ENCODE measurements at places on chromosomes 5 and 9.

DNA sequence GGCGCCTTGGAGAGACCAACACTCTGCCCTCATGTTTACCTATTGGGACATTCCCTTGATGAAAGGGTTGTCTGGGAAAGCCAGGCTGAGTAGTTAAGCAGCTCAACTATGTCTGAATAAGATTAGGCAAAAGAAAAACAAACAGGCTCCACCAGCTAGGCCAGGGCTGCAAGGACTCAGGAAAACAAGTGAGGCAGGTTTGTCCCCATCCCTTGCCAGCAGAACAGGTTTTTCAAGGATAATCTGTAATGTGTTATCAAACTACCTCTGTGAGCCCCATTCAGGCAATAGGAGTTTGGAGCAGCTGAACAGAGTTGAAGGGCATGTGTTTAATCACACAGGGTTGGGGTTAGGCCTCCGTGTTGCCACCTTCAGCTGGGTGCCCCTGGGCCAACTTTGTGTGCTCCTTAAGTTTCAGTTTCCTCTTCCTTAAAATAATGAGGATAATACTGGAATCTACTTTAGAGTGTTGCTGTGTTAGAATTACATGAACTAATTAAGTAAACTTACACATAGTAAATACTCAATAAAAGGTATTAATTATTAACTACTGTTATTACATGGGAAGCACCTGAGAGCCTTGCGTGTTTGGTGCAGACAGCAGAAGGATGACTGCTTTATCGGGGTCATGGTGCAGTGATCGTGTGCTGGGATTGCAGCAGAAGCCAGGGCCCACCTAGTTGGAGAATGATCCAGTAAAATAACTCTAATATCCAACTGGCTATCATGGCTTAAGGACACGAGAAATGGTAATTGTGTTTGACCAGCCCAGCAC is 72.1 kb upstream of the ATP10B start:
- DNase-seq: no peak

DNA sequence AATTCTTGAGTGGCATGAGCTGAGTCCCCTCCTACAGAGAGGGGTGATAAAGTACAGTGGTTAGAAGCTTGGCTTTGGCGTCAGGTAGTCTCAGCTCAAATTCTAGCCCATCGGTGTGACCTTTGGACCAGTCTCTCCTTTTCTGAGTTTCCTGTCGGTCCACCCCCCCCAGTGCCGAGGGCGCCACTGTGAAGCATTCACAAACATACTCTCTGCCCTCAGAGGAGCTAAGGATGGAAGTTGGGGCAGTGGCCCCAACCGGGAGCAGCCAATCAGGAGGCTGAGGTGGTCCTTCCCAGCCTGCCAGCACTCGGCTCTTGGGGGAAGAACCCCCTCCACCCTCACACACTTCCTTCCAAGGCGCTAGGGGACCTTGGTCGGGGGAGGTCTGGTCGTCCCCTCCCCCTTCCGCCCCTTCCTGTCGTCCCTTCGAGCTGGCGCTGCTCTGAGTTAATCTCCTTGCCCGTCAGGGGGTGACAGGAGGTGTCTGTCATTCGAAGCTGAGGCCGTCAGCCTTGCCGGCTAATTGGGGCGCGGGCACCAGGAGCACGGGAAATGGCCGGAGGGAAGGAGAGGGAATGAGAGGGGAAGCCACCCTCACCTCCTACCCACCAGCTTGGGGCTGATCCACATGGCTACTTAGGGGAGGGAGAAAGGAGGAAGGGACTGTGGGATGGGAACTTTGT is 53.0 kb downstream of the CXXC5 start:
- DNase-seq: no peak

GRCh38 chr5:112366987-112367386 is 52.1 kb downstream of the EPB41L4A start:
- peak; percentile 12 for DNase-seq

- no peak for DNase-seq
Observed at GRCh38 chr9:113446323-113446740, 17.2 kb upstream of the RGS3 start.

DNA sequence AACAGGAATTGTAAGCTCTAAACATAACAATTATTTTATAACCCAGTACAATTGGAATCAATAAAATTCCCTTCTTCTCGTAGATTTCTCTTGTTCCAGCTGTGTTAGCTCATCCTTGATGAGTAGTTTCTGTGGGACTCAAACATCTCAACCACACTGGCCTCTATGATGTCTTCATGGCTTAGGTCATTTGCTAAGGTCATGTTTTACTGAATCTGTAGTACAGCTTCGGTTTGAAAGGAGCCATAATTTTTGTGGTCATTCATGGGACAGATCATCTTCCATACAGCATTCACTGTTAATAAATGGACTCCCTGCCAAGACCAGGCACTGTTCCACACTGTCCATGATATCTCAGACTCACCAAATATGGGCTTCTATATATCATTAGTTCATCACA is 369.0 kb upstream of the RFX3 start:
- DNase-seq: no peak

- no peak for DNase-seq
Observed at GRCh38 chr5:68332080-68332451, 116.5 kb downstream of the PIK3R1 start.

- no peak for DNase-seq
Observed at GRCh38 chr5:141960018-141960417, 2.0 kb upstream of the PCDH12 start.

- DNase-seq: no peak
Observed at GRCh38 chr5:10423022-10423421, 18.7 kb upstream of the ROPN1L start.

GRCh38 chr9:89339807-89340206 is 21.5 kb downstream of the SECISBP2 start:
- DNase-seq: no peak

DNA sequence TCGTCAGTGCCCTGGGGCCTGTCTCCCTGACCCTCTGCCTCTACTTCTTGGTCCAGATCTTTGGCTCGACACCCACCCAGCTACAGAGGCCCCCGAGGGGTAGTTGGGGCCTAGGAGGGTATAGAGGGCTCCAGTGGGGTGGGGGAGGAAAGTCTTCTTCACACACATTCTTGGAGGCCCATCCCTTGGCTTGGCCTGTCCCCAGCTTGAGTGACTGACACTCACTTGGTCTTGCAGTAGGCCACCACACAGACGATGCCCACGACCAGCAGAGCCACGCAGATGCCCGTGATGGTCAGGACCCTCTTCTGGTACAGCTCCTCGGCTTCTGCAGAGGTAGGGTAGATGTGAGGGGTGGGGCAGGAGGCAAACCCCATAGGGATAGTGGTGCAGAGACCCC is 59.8 kb downstream of the PSD2 start:
- no peak for DNase-seq

DNA sequence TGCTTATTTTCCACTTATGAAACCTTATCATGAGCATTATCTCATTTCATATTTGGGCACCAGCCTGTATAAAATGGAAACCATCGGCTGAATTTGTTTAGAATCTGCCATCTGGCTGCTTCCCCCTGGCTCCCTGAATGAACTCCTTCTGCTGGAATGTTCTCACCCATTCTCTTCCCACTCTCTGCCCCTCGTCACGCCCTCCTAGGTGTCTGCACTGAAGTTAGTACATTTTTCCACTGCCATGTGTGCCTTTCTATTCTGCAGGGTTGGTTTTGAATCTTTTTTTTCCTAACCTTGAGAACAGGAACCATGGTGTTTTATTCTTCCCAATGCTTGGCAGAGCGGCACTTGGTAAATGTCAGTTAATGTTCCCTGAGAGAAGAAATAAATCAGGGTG is 359.7 kb downstream of the MLLT3 start:
- no peak for DNase-seq

DNA sequence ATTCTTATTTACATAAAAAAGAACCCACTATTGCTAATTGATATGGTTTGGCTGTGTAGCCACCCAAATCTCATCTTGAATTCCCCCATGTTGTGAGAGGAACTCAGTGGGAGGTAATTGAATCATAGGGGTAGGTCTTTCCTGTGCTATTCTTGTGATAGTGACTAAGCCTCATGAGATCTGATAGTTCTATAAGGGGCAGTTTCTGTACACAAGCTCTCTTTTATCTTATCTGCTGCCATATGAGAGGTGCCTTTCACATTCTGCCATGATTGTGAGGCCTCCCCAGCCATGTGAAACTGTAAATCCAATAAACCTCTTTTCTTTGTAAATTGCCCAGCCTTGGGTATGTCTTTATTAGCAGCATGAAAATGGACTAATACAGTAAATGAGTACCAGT is 58.2 kb upstream of the PRR16 start:
- no peak for DNase-seq

DNA sequence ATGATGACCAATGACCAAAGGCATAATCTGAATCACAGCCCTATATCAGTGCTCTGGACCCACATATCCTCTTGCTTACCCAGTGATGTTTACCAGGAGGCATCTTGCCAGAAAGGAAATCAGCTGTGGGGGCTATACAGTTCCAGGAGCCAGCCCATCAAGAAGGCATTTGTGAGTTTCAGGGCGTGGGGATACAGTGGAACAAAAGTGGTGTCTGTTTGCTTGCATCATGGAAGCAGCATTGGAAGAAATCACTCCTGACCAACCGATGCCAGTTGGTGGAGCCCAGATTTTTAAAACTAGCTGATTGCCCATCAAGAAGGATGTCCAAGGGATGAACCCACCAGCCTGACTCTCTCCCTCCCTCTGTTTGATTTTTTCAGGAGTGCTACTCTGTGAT is 106.5 kb upstream of the EGFLAM start:
- no peak for DNase-seq

DNA sequence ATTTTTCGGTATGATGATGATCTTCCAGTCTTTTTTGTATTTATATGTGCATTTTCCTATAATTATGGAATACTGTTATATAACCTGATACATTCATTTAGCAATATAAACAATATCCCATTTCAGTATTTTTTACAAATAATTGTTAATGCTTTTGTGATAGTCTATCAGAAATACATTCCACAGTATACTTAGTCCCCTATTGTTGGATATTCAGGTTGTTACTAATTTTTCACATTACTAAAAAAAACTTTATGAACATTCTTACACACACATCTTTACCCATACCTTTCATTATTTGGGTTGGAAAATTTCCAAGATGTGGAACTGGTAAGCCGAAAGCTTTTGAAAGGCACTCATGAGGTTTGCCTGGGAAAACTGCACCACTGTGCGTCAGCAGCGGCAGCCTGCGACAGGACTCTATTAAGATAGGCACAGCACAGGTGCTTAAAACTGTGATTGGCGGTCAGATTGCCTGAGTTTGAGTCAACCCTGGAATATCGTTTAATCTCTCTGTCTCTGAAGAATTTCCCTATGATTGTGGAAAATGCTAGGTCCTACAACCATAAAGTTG is 147.5 kb upstream of the ERCC6L2 start:
- no peak for DNase-seq

- no peak for DNase-seq
Observed at GRCh38 chr9:107712390-107712789, 222.8 kb upstream of the KLF4 start.

- DNase-seq: no peak
Observed at GRCh38 chr9:79263628-79264027, 308.1 kb upstream of the TLE4 start.

DNA sequence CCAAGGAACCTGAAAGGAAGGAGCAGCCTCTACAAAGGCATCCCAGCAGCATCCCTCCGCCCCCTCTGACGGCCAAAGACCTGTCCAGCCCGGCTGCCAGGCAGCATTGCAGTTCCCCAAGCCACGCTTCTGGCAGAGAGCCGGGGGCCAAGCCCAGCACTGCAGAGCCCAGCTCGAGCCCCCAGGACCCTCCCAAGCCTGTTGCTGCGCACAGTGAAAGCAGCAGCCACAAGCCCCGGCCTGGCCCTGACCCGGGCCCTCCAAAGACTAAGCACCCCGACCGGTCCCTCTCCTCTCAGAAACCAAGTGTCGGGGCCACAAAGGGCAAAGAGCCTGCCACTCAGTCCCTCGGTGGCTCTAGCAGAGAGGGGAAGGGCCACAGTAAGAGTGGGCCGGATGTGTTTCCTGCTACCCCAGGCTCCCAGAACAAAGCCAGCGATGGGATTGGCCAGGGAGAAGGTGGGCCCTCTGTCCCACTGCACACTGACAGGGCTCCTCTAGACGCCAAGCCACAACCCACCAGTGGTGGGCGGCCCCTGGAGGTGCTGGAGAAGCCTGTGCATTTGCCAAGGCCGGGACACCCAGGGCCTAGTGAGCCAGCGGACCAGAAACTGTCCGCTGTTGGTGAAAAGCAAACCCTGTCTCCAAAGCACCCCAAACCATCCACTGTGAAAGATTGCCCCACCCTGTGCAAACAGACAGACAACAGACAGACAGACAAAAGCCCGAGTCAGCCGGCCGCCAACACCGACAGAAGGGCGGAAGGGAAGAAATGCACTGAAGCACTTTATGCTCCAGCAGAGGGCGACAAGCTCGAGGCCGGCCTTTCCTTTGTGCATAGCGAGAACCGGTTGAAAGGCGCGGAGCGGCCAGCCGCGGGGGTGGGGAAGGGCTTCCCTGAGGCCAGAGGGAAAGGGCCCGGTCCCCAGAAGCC is 30.8 kb downstream of the CD180 start:
- DNase-seq: peak; percentile 73

GRCh38 chr9:7739595-7739994 is 60.0 kb downstream of the DMAC1 start:
- DNase-seq: no peak

DNA sequence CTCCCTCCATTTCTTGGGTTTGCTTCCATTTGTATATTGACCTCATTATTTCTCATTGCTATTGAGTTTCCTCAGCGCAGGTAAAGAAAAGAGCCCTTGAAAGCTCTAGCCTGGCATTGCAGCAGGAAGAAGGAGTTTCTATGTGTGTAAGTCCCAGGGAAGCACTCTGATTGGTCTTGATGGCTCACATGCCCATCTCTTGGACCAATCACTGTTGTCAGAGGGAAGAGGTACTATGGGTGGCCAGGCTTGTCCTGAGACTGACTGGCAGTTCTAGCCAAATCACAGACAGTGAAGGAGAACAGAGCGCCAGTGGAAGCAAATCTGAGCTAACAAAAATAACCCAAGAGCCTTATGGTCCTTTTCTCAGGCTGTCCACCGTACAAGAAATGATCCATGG is 219.0 kb downstream of the PAX5 start:
- no peak for DNase-seq

DNA sequence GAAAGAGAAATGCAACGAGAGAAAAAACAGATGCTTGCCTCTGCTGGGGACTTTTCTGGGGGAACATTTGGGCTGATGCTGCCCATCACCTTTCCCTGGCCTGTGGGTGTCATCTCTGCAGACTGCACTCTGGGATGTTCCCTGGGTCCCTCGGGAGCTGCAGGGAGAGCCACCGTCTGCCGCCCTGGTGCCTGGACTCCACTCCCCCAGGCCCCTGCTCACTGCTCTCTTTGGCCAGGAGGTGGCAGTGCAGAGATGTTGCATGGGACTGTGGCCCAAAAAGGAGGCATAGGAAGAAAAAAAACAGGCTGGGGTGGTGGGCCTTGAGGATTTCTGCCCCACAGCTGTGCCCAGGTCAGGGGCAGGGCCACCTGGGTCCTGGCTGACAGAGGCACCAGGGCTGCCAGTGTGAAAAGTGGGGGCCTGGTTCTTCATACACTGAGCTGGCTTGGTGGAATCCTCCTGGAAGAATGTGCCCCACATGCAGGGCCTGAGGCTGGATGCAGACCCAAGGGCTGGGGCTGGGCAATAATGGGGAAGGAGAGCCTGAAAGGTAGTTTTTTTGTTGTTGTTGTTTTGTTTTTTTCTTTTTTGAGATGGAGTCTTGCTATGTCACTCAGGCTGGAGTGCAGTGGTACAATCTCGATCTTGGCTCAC is 353.6 kb downstream of the SLIT3 start:
- DNase-seq: peak; percentile 26
